HFF-Myc (cell line): ENCODE measurements at places on chromosomes 5 and 9.

DNA sequence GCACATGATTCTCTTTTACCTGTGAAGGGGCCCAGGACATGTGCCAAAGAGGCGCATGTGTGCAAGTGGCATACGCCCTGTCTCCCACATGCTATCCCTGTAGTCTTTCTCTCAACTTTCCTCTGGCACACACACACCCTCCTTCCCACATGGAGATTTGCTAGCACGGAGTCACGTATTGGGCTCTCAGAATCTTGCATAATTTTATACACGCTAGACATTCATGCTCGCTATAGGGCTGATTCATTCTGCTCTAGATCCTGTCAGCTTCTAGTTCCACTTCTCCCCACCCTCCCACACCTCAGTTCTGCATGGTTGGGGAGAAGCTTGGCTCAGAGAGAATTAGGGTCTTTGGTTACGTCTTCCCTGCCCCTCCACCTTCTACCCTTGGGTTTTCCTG is 72.8 kb downstream of the CD180 start:
- DNase-seq = no peak

GRCh38 chr5:158977642-158978041 is 122.1 kb downstream of the EBF1 start:
- DNase-seq = no peak

GRCh38 chr5:33369485-33370465 is 71.0 kb upstream of the TARS1 start:
- DNase-seq = peak; percentile 46

GRCh38 chr9:124940521-124940893 is 376 bp downstream of the GOLGA1 start:
- DNase-seq = no peak

DNA sequence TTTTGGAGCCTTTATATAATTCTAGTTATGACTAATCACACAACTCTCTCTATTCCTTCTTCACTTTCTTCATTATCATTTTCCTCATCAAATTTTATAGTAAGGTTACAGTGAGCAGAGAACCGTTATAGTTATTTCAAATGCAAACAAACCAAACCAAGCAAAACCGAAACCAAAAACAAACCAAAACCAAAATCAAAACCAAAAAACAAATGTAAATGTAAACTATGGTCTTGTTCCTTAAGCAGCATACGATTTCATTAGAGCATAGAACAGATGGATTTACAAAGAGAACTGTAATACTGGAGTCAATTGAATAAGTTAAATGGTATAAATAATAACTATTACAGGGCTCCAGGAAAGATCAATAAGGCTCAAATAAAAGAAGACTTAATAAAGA is 447.1 kb downstream of the LRRC70 start:
- no peak for DNase-seq

GRCh38 chr9:5510360-5510931 is at the start of gene PDCD1LG2:
TSS of gene PDCD1LG2 (plus strand) at chr9:5510531. CDS start at chr9:5522547, 12,016 bp downstream.
- peak; percentile 27 for DNase-seq
